ENCODE measurements at places on chromosomes 1 and 21. TPM values are rescaled to one million over a fixed set of nuclear protein-coding genes. Genes with fewer than 3 reads are reported as not detected.

DNA sequence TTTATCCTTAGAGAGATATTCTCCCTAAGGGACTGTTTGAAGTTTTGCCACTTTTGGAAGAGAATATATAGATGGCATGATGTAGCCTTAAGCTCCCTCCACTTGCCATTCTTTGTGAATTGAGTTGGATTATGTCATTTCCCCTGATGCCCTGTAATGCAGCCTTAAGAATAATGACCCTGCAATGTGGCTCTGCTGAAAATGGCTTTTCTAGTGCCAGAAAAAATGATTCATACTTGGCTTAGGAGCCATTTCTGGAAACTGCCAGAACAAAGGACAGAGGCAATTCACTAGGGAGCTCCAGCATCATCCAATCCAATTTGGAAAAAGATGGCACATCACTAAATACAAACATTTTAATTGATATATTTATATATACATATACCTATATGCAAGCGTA lies 265.3 kb downstream of the SPATA17 start:
- H3K4me1 ChIP-seq = no peaks in the 10 kb centered on the region
- DNase-seq = no peak
- H3K4me3 ChIP-seq = no peak overlapping the region
- H3K27me3 ChIP-seq = no peaks in the 10 kb centered on the region

DNA sequence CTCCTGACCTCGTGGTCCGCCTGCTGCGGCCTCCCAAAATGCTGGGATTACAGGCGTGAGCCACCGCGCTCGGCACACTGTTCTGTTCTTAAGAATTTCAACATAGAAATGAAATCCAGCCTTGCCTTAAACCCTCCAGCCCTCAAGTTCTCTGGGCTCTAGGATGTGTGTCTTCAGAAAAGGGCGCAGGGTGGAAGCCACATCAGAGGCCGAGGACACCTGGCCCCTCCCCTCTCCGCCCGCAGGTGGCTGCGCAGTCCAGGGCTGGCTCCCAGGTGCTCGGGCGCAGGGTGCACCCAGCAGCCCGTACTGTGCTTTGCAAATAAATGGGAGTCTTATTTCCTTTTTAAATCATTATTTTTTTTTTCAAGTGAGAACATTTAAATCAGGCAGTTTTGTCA lies 2.0 kb upstream of the C1orf174 start:
- H3K27ac ChIP-seq = no peak overlapping the region
- no peak overlapping the region for H3K4me3 ChIP-seq
- no peaks in the 10 kb centered on the region for H3K4me1 ChIP-seq
- H3K27me3 ChIP-seq = no peaks in the 10 kb centered on the region
- no peaks in the 10 kb centered on the region for H3K36me3 ChIP-seq

DNA sequence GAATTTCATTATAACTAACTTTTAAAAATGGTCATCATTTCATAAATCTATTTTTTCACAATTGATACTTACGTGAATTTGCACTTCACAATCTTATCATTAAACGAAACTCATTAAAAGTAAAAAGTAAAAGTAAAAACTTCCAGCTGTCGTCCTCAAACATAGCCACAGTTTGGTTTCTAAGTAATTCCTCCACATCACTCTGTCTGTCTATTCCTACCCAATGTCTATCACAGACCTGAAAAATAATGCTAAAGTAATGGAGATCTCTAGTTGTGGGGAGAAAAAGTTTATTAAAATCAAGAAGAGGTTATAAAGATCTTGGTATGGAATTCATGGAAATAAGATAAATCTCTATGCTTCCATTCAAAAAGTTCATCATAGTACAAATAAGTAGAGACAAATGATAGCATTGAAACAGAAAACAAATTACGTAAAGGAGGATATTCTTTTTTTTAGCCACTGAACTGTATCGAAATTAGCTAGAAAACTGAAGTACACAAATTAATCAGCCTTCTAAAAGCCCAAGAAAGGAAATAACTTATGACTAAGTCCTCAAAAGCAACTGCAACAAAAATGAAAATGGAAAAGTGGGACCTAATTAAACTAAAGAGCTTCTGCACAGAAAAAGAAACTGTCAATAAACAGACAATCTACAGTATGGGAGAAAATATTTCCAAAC lies 148.6 kb downstream of the TIAM1 start:
- H3K27me3 ChIP-seq = no peaks in the 10 kb centered on the region
- H3K27ac ChIP-seq = no peak overlapping the region
- no peaks in the 10 kb centered on the region for H3K4me1 ChIP-seq
- no peak for DNase-seq
- H3K4me3 ChIP-seq = no peak overlapping the region

GRCh38 chr1:77438236-77438913 lies 156.6 kb downstream of the AK5 start:
- no peak overlapping the region for H3K27ac ChIP-seq
- H3K4me1 ChIP-seq = peaks cover 15% of the 10 kb centered on the region
- no peak overlapping the region for H3K4me3 ChIP-seq

GRCh38 chr1:79105500-79105899 lies 99.0 kb upstream of the ADGRL4 start:
- no peak overlapping the region for H3K4me3 ChIP-seq
- DNase-seq = no peak
- H3K27ac ChIP-seq = no peak overlapping the region
- no peaks in the 10 kb centered on the region for H3K4me1 ChIP-seq

- no peak overlapping the region for H3K4me3 ChIP-seq
- no peak overlapping the region for H3K27ac ChIP-seq
- H3K36me3 ChIP-seq = no peaks in the 10 kb centered on the region
- H3K4me1 ChIP-seq = no peaks in the 10 kb centered on the region
- H3K27me3 ChIP-seq = no peaks in the 10 kb centered on the region
These were observed 671.4 kb upstream of the ADGRL2 start for GRCh38 chr1:81129366-81129765.

GRCh38 chr1:236837897-236838296 lies 42.8 kb downstream of the MTR start:
- no peaks in the 10 kb centered on the region for H3K27me3 ChIP-seq
- DNase-seq = no peak
- H3K36me3 ChIP-seq = peaks cover 91% of the 10 kb centered on the region
- no peaks in the 10 kb centered on the region for H3K4me1 ChIP-seq

GRCh38 chr1:48611841-48612240 lies 139.8 kb upstream of the SPATA6 start:
- no peaks in the 10 kb centered on the region for H3K36me3 ChIP-seq
- DNase-seq = no peak

DNA sequence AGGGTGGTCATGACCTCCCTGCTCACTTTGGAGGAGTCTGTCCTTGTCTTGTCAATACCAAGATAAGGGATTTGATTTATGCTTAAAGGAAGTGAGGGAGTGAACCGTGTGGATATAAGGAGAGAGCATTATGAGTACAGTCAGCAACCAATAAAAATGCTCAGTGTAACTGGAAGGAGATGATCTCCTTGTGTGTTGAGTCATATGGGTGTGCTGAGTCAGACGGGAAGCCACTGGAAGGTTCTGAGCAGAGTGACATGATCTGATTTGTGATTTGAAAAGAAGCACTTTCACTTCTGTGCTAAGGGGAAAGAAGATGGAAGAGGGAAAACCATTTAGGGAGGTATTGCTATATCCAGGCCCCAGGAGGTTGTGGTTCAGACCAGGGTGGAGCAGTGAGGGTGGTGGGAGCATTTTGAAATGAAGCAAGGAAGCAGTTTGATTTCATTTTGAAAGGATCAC lies 2.5 kb upstream of the BCL10 start:
- no peak for DNase-seq
- H3K4me1 ChIP-seq = no peaks in the 10 kb centered on the region
- no peak overlapping the region for H3K4me3 ChIP-seq
- no peaks in the 10 kb centered on the region for H3K27me3 ChIP-seq
- H3K27ac ChIP-seq = peak overlapping the region; percentile 96

GRCh38 chr1:111961016-111961415 lies 28.5 kb downstream of the KCND3 start:
- no peaks in the 10 kb centered on the region for H3K27me3 ChIP-seq
- no peaks in the 10 kb centered on the region for H3K36me3 ChIP-seq
- H3K4me3 ChIP-seq = no peak overlapping the region
- peaks cover 51% of the 10 kb centered on the region for H3K4me1 ChIP-seq
- DNase-seq = no peak
- H3K27ac ChIP-seq = no peak overlapping the region

- H3K4me1 ChIP-seq = no peaks in the 10 kb centered on the region
- no peak overlapping the region for H3K4me3 ChIP-seq
- H3K36me3 ChIP-seq = peaks cover 8% of the 10 kb centered on the region
- H3K27me3 ChIP-seq = no peaks in the 10 kb centered on the region
These were observed 23.4 kb downstream of the GORAB start for GRCh38 chr1:170555370-170555769.

DNA sequence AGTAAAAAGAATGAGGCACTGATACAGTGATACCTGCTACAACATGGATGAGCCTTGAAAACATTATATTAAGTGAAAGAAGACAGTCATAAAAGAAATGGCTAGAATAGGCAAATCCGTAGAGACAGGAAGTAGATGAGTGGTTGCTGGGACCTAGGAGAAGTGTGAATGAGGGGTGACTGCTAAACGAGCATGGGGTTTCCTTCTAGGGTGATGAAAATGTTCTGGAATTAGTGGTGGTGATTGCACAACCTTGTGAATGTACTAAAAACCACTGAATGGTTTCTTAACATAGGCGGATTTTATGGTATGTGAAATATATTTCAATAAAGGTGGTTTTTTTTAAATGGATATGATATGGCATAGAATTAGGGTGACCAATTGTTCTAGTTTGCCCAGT lies 12.6 kb upstream of the SERINC2 start:
- H3K27ac ChIP-seq = no peak overlapping the region
- H3K27me3 ChIP-seq = no peaks in the 10 kb centered on the region
- no peak for DNase-seq

- DNase-seq = no peak
- H3K4me3 ChIP-seq = no peak overlapping the region
- H3K27ac ChIP-seq = no peak overlapping the region
- no peaks in the 10 kb centered on the region for H3K4me1 ChIP-seq
These were observed 115.2 kb upstream of the ATP1A1 start for GRCh38 chr1:116257836-116258235.

GRCh38 chr1:234968451-234968850 lies 160.2 kb downstream of the TOMM20 start:
- DNase-seq = peak; percentile 61
- no peaks in the 10 kb centered on the region for H3K36me3 ChIP-seq
- H3K4me3 ChIP-seq = no peak overlapping the region
- H3K27ac ChIP-seq = peak overlapping the region; percentile 83
- no peaks in the 10 kb centered on the region for H3K27me3 ChIP-seq

DNA sequence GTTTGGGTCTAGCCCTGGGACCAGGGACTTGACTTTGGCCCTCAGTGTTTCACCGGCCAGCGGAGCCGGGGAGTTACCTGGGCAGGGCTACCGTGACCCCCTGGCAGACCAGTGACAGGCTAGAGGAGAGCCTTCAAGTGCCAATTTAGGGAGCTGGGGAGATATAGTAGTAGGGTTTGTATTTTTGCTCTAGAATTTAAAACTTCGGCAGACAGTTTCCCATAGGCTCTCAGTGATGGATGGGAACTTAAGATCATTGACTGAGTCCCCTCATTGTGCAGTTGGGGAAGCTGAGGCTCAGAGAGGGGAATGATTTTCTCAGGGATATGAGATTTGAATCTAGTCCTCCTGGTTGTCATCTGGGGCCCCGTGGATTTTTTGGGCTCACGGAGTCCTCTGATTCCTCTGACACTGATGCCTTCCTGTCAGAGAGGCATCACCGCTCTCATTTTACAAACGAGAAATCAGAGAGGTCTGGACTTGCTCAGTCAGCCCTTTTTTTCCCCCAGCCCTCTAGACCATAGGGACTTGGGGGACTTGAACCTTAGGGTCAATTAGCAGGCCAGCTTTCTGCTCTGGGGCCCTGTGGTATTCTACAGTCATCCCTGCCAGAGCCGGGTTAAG lies 58.3 kb upstream of the ACOT11 start:
- peak overlapping the region; percentile 59 for H3K4me3 ChIP-seq
- H3K27me3 ChIP-seq = no peaks in the 10 kb centered on the region
- H3K36me3 ChIP-seq = no peaks in the 10 kb centered on the region
- H3K27ac ChIP-seq = peak overlapping the region; percentile 97

GRCh38 chr1:55572878-55573734 lies 357.9 kb upstream of the USP24 start:
- no peaks in the 10 kb centered on the region for H3K27me3 ChIP-seq
- DNase-seq = no peak
- H3K4me3 ChIP-seq = no peak overlapping the region
- no peaks in the 10 kb centered on the region for H3K36me3 ChIP-seq

DNA sequence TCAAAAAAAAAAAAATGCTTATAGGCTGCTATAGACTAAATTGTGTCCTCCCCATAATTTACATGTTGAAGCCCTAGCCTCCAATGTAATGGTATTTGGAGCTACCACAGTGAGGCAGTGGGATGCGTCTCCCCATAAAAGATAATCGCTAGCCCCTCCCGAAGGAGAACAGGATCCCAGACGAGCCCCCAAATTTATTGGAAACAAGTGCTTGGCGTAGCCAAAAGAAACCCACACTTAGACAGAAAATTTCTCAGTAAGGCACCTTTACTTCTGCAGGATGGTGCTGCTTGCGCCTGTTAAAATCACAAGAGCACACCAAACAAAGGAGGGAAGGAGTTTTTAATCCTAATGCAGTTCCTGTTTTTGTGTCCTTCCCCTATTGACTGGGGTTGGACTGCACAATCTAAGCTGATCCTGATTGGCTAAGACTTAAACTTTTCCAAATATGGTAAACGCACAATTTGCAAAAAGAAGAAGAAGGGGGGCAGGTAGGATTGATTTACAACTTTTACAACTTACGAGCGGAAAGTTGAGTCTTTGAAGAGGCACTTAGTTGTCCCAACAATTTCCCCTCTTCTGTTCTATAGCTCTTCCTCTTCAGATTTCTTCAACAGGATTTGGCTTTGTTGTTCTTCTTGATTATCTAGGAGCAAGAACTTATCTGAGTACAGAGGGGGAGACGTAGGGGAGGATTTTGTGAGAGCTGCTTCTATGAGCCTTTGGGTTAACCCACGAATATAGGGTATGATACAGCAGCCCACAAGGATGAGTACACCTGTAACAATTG lies 3.0 kb upstream of the IPP start:
- DNase-seq = no peak
- H3K27me3 ChIP-seq = no peaks in the 10 kb centered on the region
- H3K36me3 ChIP-seq = no peaks in the 10 kb centered on the region
- no peaks in the 10 kb centered on the region for H3K4me1 ChIP-seq
- H3K4me3 ChIP-seq = no peak overlapping the region

Gene ECE1
- 85.3 TPM for total RNA-seq

Gene KIF17
- 2.2 TPM for total RNA-seq

Gene GNG12
- 47.8 TPM for total RNA-seq

Gene ATP13A2
- 15.7 TPM for total RNA-seq

Gene FCER1G
- total RNA-seq = 52.4 TPM

Gene DRAXIN
- 0.28 TPM for total RNA-seq

Gene TBX15
- under 0.01 TPM for total RNA-seq

Gene SEC22B
- total RNA-seq = 28.5 TPM

Gene TDRD5
- total RNA-seq = not detected

Gene ADAMTS5
- 5.6 TPM for total RNA-seq

Gene CRABP2
- total RNA-seq = 7.5 TPM

Gene ZNF593OS
- total RNA-seq = not detected

Gene SPRR2G
- not detected for total RNA-seq

Gene NOS1AP
- total RNA-seq = 7.8 TPM

Gene CCDC27
- not detected for total RNA-seq

Gene PPCS
- total RNA-seq = 99.9 TPM

Gene FLG2
- total RNA-seq = not detected

Measured in sigmoid colon (tissue), 7 donors.